SHP77 treated with DMSO at 0.1 percent for 48 hours (cell line): ENCODE measurements at places on chromosomes 3 and 15.

- DNase-seq: no peak
These were observed 1.7 kb downstream of the HGD start for GRCh38 chr3:120680193-120680894.

DNA sequence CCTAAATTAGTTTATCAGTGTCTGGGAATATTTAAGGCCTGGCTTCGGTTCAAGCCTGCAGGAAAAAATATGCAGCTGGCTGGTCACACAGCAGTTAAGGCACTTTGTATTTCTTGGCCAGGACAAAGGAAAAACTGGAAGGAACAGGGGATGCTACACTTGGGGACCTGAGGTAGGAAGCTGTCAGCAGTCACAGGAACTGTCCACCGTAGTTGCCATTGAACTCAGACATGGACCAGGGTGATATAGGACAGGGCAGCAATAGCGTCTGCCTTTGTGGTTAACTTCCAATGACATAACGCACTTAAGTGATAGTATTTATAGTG lies 49.1 kb downstream of the NR1D2 start:
- DNase-seq: no peak

DNA sequence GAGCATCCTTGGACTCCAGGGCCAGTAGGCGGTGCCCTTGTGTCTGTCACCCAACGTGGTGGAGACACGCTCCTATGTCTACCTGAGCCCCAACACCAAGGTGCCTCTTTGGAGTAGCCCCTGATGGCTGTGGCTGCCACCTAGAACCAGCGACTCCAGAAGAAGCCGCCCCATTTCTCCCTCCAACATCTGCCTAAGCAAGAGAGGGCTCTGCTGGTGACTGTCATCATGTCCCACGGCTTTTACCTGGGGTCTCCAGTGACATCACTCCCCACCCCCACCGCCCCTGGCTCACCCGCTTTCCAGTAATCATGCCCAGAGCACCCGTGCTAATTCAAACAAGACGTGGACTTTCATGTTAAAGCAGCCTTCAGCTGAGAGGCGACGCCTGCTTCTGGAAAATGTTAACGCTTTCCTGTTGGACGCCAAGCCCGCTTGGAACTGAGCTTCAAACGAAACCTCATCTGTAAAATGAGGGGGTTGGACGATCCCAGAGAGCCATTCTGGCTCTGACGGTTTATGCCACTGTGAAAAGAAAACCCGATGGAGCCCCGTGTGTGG lies 57.0 kb downstream of the ISG20 start:
- no peak for DNase-seq

DNA sequence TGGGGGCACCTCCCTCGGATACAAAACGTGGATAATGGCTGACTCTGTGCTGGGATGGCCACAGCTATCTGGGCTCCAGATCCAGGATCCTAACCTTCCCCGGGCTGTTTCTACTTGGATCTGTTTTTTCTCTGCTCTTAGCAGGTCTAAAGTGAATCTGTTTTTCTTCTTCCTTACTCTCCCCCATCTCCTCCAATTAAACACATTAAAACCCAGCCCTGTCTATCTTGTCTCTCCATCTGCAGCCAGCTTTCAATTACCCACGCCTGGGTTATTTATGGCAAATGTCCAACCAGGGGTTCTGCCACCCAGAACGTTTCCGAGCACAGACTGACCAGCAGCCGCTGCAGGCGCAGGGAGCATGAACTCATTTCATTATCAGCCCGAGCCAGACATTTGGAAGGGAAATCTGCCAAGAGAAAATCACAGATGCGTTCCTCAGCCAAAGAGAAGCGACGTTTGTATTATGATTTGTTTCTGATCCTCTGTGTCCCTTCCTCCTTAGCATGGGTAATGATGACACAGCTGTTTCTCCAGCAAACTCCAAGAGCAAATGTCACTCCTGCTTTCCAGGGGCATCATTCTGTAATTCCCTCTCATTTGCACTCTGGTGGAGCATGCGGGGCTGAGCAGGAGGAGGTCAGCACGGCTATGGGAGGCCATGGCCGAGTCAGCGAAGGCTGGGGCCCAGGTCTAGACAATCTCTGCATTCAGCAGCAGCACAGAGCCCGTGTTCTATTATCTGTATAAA lies 42.0 kb downstream of the UMPS start:
- DNase-seq: peak; percentile 70

GRCh38 chr3:170560717-170561382 lies 25.0 kb downstream of the SLC7A14 start:
- no peak for DNase-seq

DNA sequence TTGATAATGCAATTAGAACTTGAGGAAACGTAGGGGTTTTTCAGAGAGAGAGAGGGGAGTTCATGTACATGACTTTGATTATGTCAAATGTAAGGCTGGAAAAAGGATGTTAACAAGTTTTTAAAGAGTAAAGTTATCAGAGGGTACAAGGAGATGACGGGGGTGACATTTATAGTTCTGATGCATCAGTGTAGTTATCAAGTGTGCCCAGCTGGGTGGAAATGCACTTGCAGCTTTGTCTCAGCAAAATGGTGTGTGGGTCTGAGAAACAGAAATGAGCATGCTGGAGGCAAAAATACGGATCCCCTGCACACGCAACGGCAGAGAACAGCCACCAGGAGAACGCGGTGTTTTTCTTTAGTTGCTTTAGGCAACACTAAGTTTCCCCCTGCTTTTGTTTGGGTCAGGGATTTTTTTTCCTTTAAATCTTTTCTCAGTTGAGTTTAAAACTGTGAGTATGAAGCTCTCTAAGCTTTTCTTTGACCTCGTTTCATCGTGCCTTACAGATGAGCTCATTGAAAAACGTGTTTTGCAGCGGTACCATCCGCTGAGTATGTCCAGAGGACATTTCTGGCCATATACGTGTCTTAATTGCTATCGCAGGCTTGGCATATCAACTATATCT lies 205.4 kb downstream of the PDZRN3 start:
- no peak for DNase-seq

- no peak for DNase-seq
These were observed 9.6 kb downstream of the CHST13 start for GRCh38 chr3:126533506-126533905.

GRCh38 chr3:11099306-11099705 lies 55.0 kb upstream of the HRH1 start:
- DNase-seq: no peak

- DNase-seq: no peak
These were observed 239.2 kb upstream of the IL12A start for GRCh38 chr3:159749406-159749805.
